Naive thymus-derived CD8-positive, alpha-beta T cell (primary cell): ENCODE measurements at places on chromosomes 7 and 10. TPM values are rescaled to one million over a fixed set of nuclear protein-coding genes. Genes with fewer than 3 reads are reported as not detected.

The CCL26 gene
- polyA plus RNA-seq: not detected

GRCh38 chr10:124547647-124548168 lies 86.1 kb downstream of the LHPP start:
- H3K27ac ChIP-seq: no peak overlapping the region
- peaks cover 59% of the 10 kb centered on the region for H3K4me1 ChIP-seq
- no peaks in the 10 kb centered on the region for H3K36me3 ChIP-seq
- no peaks in the 10 kb centered on the region for H3K27me3 ChIP-seq
- no peak overlapping the region for H3K4me3 ChIP-seq
- DNase-seq: no peak

The PRLHR gene
- not detected for polyA plus RNA-seq

The MYL10 gene
- not detected for polyA plus RNA-seq

The TYW1B gene
- polyA plus RNA-seq: 2.4 TPM

- H3K27ac ChIP-seq: no peak overlapping the region
- H3K27me3 ChIP-seq: no peaks in the 10 kb centered on the region
- DNase-seq: no peak
- no peaks in the 10 kb centered on the region for H3K36me3 ChIP-seq
- no peaks in the 10 kb centered on the region for H3K4me1 ChIP-seq
- no peak overlapping the region for H3K4me3 ChIP-seq
Measured at GRCh38 chr7:13628239-13629001, 361.0 kb downstream of the ETV1 start.

The GFRA1 gene
- polyA plus RNA-seq: not detected

DNA sequence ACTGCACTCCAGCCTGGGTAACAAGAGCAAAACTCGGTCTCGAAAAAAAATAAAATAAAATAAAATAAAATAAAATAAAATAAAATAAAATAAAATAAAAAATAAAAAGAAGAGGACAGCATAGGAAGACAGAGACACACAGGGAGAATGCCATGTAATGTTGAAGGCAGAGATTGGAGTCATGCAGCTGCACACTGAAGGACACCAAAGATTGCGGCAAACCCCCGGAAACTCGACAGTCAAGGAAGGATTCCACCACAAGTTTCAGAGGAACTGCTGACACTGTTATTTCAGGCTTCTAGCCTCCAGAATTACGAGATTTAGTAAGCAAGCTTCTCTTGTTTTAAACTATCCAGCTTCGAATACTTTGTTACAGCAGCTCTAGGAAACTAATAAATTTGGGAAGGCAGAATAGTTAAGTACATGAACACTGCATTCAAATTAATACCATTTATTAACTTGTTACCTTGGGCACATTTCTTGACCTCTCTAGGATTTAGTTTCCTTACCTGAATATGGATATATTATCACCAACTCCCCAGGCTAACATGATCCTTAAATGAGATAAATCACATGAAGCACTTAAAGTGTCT lies 9.5 kb downstream of the CPED1 start:
- no peak overlapping the region for H3K4me3 ChIP-seq
- H3K36me3 ChIP-seq: no peaks in the 10 kb centered on the region
- H3K27me3 ChIP-seq: peaks cover 6% of the 10 kb centered on the region
- DNase-seq: no peak
- H3K27ac ChIP-seq: no peak overlapping the region

DNA sequence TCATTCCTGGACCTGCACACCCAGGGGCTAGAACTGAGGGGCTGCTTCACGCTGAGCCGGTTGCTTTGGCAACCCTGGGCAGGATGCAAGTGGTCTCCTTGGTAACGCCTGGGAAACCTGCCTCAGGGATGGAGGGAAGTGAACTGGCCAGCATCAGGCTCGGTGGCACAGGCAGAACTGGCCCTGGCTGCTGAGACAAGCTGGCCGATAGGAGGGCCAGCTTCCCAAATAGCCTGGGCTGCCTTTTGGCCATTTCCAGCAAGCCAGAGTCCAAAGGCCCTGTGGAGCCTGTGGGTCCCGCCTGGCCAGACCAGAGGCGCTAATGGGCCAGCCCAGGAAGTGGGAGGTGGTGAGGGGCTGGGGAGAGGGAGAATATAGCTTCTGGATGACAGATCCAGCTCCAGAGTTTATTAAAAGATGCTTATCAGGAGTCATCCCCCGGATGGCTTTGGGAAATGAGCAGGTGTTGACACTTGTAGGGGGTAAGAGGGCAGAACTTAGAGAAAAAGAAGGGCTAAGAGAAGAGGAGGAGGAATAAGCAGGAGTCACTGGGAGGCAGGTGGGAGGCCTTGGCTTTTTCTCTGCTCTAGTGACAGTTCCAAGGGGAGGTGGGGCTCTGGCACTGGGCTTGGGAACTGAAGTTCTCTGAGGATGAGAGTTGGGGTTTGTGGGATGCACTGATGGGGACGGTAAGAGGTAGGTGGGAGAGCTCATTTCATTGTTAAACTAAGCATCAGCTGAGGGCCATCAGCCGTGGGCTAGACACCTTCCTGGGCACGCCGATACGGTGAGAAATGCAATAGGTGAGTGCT lies 9.6 kb downstream of the NEURL1 start:
- peaks cover 11% of the 10 kb centered on the region for H3K4me1 ChIP-seq
- peaks cover 39% of the 10 kb centered on the region for H3K27me3 ChIP-seq
- H3K27ac ChIP-seq: no peak overlapping the region
- H3K36me3 ChIP-seq: no peaks in the 10 kb centered on the region
- no peak for DNase-seq

The ZPBP gene
- not detected for polyA plus RNA-seq

- peaks cover 53% of the 10 kb centered on the region for H3K4me1 ChIP-seq
- H3K27me3 ChIP-seq: peaks cover 12% of the 10 kb centered on the region
- DNase-seq: no peak
Measured at GRCh38 chr10:110502072-110502845, 4.6 kb downstream of the DUSP5 start.

DNA sequence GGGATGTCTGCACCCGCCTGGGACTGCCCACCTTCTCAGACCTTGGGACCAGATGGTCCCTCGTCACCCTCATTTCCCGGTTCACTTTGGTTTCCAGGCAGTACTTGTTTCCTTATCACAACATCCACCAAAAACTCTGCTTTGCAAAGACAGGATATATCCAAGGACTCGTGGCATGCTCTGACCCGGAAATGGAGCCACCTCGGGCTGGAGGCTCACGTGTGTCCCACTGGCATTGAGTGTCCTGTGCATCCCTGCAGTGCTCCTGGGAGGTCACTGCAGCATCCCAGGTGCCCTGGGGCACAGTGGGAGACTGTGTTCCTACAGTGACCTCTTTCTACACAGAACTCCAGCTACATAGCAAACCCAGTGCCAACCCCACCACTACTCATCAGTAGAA lies 611.9 kb upstream of the FOXK1 start:
- no peak overlapping the region for H3K4me3 ChIP-seq
- H3K4me1 ChIP-seq: peaks cover 2% of the 10 kb centered on the region

GRCh38 chr10:35892526-35892925 lies 250.4 kb upstream of the FZD8 start:
- H3K36me3 ChIP-seq: no peaks in the 10 kb centered on the region
- no peaks in the 10 kb centered on the region for H3K4me1 ChIP-seq
- DNase-seq: no peak
- H3K27ac ChIP-seq: no peak overlapping the region
- no peak overlapping the region for H3K4me3 ChIP-seq

DNA sequence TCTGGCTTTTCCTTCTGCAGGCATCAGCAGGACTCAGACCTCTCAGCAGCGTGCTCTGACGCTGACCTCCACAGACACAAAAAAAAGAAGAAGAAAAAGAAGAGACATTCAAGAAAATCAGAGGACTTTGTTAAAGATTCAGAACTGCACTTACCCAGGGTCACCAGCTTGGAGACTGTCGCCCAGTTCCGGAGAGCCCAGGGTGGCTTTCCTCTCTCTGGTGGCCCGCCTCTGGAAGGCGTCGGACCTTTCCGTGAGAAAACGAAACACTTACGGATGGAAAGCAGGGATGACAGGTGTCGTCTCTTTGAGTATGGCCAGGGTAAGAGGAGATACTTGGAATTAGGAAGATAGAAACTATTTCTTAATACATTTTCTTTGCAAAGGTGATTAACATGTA lies 115.7 kb downstream of the CYTH3 start:
- H3K27ac ChIP-seq: no peak overlapping the region
- H3K36me3 ChIP-seq: peaks cover 25% of the 10 kb centered on the region
- H3K4me1 ChIP-seq: no peaks in the 10 kb centered on the region

DNA sequence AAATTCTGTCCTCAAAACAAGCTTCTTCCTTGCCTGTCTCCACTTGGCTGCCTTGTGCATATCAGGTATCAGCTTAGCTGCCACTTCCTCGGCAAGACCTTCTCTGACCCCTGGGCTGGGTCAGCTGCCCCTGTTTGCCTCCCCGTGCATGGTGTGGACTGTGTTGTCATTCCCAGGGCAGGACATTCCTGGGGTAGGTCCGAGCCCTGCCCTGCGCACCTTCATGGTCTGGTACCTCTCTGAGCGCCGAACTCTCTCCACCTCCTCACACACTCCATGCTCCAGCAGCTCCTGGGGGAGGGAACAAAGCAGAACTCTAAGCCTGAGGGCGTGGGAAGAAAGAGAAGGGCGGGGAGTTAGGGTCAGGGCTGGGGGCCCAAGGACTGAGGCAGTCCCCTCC lies 3.8 kb downstream of the POLM start:
- no peak overlapping the region for H3K4me3 ChIP-seq
- no peak overlapping the region for H3K27ac ChIP-seq
- DNase-seq: no peak
- peaks cover 37% of the 10 kb centered on the region for H3K4me1 ChIP-seq
- no peaks in the 10 kb centered on the region for H3K27me3 ChIP-seq

- H3K36me3 ChIP-seq: no peaks in the 10 kb centered on the region
- H3K27me3 ChIP-seq: no peaks in the 10 kb centered on the region
- H3K4me3 ChIP-seq: peak overlapping the region; percentile 95
- peaks cover 34% of the 10 kb centered on the region for H3K4me1 ChIP-seq
- peak overlapping the region; percentile 96 for H3K27ac ChIP-seq
Measured at GRCh38 chr10:73772281-73773151, 9.3 kb upstream of the CHCHD1 start.

GRCh38 chr7:43557831-43558495 lies 24.9 kb upstream of the STK17A start:
- no peak overlapping the region for H3K4me3 ChIP-seq
- H3K27me3 ChIP-seq: peaks cover 8% of the 10 kb centered on the region
- H3K36me3 ChIP-seq: no peaks in the 10 kb centered on the region
- peaks cover 25% of the 10 kb centered on the region for H3K4me1 ChIP-seq

DNA sequence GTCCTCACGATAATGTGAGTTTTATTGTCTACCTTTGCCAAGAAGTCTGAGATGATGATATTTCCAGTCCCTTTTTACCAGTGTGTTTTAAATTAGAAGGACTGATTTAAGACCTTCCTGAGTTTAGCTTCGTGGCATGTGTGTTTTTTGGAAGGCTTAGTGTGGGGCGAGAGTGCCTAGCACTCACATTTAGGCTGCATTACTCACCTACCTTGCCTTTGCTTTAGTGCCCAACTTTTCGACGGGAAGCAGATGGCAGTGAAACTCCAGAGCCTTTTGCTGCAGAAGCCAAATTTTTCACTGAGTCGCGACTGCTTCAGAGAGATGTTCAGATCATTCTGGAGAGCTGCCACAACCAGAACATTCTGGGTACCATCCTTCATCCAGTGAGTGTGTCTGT lies 50.9 kb downstream of the SND1 start:
- peaks cover 92% of the 10 kb centered on the region for H3K36me3 ChIP-seq
- DNase-seq: no peak
- no peak overlapping the region for H3K4me3 ChIP-seq
- no peaks in the 10 kb centered on the region for H3K27me3 ChIP-seq
- H3K27ac ChIP-seq: no peak overlapping the region

- H3K27me3 ChIP-seq: peaks cover 27% of the 10 kb centered on the region
- DNase-seq: no peak
- H3K4me3 ChIP-seq: no peak overlapping the region
- H3K27ac ChIP-seq: no peak overlapping the region
Measured at GRCh38 chr7:143202161-143202560, 18.9 kb downstream of the TAS2R39 start.

The PPP1R17 gene
- polyA plus RNA-seq: not detected
